Left colon (tissue), 2 donors: ENCODE measurements at places on chromosomes 7 and 10.

- DNase-seq = no peak
Measured at GRCh38 chr10:33041783-33042437, 83.9 kb upstream of the ITGB1 start.

DNA sequence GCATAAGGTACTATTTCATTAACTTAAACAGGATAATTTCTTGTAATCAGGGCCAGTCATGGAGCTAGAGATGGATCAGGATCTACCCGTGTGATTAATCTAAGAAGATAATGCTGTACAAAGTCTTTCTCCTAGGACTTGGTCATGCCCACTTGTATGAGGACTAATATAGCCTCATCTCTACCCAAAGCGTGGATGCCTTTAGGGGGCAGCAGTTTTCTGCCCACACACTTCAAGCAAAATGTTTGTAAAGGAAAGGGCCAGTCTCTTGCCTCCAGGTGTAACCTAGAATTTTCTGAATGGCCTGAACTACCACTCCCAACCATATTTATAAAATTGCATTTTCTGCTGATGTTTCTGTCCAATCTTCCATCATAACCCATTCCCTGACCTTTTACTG is 764.0 kb upstream of the IGFBP3 start:
- DNase-seq = no peak

DNA sequence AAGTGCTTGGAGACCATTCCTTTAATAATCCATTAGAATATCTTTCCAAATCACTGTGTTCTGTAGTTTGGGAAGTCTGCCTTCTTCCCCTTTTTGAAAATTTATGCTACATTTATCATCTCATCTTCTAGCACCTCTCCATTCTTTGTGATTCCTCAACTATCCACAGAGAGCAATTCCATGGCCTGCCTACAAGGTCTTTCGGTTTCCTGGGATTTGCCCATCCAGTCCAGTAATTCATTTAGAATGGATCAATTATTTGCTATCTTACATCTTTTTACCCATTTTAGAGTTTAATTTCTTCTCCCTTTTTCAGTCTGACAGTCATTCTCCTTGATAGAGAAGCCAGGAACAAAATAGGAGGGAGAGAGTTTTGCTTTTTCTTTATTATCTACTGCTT is 179.8 kb downstream of the ST7 start:
- DNase-seq = no peak

DNA sequence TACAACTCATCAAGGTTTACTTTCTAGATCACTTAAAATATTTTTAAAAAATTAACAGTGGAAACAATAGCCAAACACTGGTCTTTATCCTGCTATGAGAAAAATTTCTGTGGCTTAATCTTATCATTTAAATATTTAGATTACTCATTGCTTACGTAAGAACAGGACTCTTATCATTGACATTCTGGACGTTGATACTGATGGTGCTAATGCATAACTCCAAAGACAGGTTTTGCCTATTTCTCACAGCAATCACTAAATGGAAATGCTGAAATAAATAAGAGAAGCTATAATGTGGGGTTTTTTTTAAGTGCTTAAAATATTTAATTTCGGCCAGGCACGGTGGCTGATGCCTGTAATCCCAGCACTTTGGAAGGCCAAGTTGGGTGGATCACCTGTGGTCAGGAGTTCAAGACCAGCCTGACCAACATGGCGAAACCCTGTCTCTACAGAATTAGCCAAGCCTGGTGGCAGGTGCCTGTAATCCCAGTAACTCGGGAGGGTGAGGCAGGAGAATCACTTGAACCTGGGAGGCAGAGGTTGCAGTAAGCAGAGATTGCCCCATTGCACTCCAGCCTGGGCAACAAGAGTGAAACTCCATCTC is 195.0 kb downstream of the HGF start:
- DNase-seq = no peak

DNA sequence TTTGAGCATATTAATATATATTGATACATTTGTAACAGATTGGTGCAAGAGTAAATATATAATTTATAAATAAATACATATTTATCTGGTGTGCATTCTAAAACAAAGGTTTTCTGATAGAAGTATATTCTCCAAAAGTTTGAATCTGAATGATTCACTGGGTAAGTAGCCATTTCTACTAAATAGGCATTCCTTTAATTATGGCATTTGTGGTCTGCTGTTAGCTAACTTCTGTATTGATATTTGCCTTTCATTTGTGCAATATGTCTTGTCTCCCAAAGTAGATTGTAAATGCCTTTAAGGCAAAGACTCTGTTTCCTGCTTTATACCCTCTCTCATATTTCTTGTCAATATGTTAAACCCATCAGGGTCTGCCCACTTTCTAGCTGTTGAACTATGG is 11.1 kb upstream of the ARID5B start:
- no peak for DNase-seq

DNA sequence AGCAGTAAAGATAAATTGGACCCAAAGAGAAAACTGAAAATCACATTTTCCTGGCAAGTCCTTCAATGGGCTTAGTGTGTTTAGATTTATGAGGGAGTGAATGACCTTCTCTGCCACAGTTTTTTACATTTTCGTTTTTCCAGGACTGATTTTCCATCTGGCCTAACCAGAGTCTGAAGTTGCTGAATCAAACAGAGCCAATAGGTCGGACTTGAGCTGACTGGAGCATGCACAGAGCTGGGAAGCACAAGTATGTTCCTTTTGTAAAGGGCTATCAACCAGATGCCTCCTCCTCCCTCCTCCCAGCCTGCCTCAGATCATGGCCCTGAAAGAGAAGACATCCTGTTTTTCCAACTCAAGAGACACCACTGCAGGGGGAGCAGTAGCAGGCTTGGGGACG is 126.0 kb upstream of the ANKRD1 start:
- no peak for DNase-seq

DNA sequence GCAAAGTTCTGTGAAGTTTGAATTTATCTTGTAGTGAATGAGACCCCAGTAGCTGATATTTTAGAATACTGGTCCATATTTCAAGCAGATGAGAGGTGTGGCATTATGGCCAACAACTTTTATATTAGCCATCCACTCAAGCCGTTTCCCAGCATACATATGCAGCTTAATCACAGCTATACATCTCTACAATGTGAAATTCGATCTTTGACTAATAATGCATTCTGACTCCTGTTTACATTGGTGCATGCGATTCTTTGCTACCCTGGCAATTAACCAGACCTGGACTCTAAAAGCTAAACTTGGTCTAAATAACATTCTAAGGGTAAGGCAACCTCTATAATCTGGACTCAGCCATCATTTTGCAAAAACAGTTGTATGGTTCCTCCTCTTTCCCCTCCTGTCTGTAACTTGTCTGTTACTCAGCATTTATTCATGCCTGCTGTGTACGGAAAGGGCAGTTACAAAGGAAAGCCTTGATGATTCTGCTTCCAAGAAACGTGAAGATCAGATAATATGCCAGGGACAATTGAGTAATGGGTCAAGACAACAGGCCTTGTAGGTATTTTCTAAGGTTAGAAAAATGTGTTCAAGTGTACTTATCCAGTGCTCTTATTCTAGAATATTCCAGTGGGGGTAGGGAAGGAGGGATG is 50.6 kb downstream of the PNLIPRP2 start:
- DNase-seq = no peak

DNA sequence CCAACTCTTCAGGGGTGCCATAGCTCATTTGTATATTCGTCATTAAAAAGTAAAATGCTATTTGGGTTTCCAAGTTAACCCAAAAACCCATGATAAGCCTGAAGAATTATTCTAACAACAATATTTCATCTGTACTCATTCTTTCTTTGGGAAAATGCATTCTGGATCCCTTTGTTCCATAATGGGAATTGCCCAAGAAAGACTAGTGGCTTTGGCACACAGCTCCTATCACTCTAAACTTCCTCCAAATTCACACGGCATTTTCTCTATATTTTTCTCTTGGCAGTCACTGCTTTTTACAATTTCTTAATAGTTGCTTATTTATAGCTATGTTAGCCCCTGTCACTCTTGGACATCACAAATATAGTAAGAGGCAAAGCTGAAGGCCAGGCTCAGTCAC is 29.1 kb downstream of the CHCHD3 start:
- no peak for DNase-seq

DNA sequence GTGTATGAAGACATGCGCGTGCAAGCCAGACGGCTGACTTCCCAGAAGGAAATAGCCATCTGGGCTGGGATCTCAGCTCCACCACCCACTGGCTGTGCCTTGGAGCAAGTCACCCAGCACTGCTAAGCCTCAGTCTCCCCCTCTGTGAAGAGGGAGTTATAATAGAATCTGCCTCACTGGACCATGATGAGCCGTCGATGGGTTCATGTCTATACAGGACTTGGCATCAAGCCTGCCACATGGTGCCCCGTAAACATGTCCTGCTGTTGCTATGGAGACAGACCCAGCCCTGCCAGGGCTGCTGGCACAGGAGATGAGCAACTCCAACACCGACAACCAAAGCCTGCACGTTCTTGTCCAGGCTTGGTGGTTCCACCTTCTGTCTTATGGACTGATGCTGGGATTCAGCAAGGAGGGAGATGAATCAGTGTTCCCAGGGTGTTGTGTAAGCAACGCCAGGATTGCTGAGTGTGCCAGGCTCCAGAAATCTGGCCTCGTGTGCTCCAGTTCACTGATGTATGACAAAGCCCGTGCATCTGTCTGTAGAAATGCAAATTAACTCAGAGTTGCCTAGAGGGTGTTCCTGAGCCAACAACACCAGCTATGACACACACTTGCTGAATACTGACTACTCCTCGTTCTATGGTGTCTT is 5.6 kb downstream of the GPR15LG start:
- no peak for DNase-seq

GRCh38 chr10:43131906-43132305 is 6.3 kb upstream of the CSGALNACT2 start:
- DNase-seq = no peak

DNA sequence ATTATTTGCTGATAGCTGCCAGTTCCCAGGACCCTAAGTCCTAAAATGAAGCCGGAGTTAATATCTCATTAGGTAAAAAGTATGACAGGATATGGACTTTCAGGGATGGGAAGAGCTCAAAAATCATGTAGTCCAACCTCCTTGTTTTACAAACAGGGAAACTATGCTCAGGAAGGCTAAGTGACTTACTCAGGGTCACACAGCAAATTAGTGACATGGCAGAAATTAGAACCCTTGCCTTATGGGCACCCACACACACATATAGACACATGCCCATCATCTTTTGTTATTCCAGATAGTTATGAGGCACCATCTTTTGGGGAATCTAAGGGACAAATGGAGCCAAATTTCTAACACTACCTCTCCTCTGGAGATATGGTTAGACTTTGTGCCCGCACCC is 91.2 kb upstream of the ARID5B start:
- no peak for DNase-seq

DNA sequence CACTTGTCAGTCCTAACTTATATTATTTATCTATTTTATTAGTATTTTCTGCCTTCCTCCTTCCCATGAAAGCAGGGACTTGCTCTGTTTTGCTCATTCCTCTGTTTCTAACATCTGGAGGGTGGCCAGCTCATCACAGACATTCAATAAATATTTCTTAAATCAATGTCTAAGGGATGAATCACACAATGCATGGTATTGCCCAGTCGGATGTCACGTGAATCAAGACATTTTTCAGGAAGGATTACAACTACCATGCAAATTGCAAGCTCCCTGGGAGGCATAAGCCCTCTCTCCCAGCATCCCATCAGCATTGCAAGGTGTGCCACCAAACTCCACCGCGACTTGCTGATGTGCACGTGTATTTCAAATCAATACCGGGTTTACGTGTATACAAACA is 146.6 kb upstream of the RNF32 start:
- DNase-seq = no peak

- no peak for DNase-seq
Measured at GRCh38 chr7:100456562-100456961, 7.5 kb downstream of the SPACDR start.

DNA sequence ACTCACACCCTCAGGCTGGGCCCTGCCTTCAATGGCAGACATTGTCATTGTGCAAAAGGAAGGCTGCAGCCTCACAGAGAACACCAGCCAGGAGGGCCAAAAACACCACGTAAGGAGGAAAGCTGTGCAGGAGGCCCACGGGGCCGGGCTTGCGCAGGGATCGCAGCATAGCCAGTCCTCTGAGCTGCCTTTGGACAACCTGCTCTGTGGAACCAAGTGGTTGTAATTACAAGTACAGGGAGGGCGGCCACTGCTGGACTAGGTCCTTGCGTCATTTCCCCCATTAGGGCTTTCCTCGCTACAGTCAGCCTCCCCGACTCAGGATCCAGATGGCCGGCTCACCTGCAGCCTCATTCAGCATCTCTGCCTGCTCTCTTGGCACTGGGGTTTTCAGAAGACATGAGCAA is 66.9 kb downstream of the FAM53B start:
- DNase-seq = no peak

- DNase-seq = no peak
Measured at GRCh38 chr10:110842326-110842904, 29.3 kb upstream of the PDCD4 start.

DNA sequence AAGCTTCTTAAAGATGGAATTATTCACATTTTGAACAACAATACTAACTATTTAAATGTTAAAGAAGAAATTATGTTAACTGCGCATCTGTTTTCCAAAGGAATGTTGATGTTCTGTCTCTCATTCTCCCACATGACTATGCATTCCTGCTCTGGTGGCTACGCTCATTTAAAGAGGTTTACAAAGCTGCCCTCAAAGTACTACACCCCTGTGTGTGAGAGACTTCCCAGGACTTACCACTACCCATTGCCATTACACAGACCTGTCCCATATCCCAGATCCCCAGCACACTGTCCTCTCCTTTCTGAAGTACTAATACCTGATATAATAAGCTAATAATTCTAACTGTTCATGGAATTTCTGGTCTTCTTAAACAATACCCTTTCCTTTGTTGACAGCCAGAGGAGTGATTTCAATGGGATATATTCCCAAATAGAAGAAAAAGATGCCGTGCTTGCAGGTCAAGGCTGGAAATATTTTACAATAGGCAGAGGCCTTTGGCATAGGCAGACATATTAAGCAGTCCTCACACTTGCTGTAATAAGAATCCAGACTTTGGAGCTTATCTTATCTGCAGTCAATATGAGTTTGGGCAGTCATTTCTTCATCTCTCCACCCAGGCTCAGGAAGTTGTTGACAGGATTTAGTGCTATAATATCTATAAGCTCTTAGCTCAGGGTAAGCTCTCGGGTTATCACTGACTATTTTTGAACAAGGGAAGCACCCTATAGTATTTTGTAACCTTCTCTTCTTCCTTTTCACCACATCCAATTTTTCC is 12.2 kb downstream of the LIPF start:
- DNase-seq = no peak

DNA sequence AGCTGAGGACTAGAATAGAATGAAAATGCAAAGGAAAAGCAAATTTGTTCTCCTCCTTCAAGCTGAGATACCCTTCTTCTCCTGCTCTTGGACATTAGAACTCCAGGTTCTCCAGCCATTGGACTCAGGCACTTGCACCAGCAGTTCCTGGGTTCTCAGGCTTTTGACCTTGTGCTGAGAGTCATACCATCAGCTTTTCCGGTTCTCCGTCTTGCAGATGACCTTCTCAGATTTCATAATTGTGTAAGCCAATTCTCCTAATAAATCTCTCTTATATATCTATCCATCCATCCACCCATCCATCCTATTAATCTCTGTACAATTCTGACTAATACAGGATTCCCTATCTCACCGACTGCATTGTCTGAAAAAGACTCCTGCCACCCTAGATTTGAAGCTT is 108.3 kb downstream of the AHR start:
- no peak for DNase-seq
